Renal cortex interstitium (tissue), 15 donors: ENCODE measurements at places on chromosomes 1 and 21. TPM values are rescaled to one million over a fixed set of nuclear protein-coding genes. Genes with fewer than 3 reads are reported as not detected.

- no peak for DNase-seq
Measured at GRCh38 chr1:164735315-164736052, 176.5 kb downstream of the PBX1 start.

PPIAL4G gene
- polyA plus RNA-seq, result 0.09 TPM

DNA sequence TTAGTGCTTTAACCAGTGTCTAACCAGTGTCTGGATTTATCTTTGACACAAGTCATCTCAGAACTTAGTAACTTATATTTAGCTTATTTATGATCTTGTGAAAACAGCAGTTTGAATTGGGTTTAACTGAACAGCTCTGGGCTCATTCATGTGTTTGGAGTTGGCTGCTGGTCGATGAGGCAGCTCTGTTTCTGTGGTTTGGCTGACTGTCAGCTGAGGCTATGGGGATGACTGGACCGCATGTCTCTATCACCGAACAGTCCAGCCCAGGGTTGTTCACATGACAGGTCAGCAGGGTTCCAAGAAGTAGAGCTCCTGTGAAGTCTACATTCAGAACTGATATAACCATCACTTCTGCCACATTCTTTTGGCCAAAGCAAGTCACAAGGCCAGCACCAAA is 29.1 kb upstream of the C21orf91 start:
- DNase-seq, result no peak

ZFP69 gene
- polyA plus RNA-seq, result 7.9 TPM

DNA sequence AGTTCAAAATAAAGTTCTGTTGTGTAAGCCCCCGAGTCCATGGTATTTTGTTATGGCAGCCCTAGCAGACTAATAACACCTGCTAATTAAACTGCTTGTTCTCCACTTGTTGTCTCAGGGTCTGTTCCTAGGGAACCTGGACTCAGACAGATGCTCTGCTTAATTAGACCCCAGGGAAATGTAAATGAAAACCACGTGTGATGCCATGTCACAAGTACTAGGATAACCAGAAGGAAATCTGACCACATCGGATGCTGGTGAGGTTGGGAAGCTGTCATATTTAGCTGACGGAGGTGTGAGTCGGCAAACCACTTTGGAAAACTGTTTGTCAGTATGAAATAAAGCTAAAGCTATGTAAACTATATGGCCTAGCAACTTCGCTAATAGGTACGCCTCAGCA is 19.6 kb downstream of the EDN2 start:
- no peak for DNase-seq

- no peak for DNase-seq
Measured at GRCh38 chr1:17156108-17156507, 36.9 kb upstream of the PADI2 start.

PTGFR gene
- 0.33 TPM for polyA plus RNA-seq

DNA sequence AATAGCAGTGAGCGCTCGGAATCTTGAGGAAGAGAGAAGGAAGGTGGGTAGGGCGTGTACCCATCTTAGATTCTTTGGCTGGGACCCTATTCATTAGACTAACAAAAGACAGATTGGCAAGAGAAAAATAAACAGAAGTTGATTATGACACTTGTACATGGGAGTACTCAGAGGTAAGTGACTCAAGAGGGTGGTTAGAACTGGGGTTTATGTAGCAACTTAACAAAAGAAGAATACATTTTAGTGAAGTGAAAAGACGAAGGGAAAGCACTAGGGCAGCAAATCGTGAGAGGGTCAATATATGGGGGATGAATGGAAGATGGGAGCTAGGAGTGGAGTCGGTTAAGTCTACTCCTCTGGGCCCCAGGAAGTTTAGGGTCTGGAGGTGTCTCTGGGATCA is 25.8 kb upstream of the RCC2 start:
- no peak for DNase-seq

- no peak for DNase-seq
Measured at GRCh38 chr1:202852163-202852904, 36.6 kb downstream of the RABIF start.

DNA sequence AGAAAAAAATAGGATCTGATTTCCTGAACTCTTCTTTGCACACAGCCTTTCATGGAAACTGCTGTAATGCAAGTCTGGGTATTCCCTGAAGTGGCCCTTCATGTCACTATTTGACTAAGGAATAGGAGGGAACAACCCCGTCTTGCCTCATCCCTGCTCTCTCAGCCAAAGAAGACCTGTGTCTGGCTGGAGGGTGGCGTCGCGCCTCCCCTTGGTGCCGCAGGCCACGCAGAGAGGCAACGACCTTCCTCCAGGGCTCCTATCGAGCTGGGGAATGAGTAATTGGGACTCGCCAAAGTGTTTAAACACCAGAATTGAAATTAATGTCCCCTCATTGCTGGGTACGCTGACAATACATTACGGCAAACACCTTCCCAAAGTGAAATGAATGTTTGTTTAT is 129.8 kb downstream of the PBX1 start:
- DNase-seq, result no peak

XCL2 gene
- polyA plus RNA-seq, result not detected

FCMR gene
- polyA plus RNA-seq, result 1.8 TPM

DNA sequence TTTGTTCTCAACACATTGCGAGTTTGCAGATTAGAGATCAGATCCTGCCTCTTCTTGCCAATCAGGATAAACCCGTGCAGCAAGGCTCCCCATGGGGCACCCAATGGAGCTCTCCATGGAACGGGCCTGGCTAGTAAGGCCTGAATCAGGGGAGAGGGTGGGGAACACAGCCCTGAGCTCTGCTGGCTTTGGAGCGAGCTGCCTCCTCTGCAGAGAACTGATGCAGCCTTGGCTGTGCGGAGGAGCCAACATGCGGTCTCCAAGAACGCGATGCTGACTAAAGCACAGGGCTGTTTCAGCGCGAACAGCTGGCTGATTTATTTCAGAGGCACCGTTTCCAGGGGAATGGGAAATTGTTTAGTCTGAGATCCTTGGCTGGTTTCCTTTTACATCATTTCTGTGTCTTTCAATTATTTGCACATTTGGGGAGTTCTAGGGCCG is 139.7 kb downstream of the TSEN15 start:
- peak; percentile 86 for DNase-seq

DNA sequence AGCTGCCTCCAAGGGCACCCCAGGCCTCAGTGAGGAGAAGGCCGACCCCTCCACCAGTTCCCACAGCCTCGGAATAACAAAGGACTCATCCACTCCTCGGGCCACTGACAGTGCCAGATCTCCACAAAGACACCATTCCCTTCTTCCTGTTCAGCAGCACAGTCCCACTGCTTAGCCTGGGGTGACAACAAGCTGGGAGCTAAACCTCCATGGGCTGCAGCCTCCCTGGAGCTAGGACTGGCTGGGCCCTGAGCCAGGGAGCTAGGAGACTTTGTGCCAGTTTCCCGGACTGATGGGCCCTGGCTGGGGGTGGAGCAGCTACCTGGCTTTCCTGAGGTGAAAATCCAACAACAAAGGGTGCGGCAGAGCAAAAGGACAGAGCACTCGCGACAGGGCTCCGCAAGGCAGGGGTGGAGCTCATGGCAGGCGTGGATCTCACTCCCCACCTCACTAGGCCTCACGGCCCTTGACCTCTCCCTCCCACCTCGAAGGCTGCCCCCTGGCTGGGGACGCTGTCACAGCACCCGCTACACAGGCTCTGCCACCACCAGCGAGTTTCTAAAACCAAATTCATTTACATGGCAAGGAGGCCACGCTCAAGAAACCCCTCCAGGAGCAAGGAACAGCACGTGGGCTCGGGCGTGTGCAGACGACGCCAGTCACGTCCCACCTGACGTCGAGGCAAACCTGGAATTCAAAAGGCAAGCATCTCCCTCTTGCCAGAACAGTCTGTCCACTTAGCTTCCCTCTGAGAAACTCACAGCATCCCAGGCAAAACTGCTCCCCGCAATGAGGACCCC is 13.8 kb downstream of the SLC35E2B start:
- DNase-seq, result no peak

- DNase-seq, result no peak
Measured at GRCh38 chr1:203629016-203629506, 2.4 kb downstream of the ATP2B4 start.

CNKSR1 gene
- 10.7 TPM for polyA plus RNA-seq

DNA sequence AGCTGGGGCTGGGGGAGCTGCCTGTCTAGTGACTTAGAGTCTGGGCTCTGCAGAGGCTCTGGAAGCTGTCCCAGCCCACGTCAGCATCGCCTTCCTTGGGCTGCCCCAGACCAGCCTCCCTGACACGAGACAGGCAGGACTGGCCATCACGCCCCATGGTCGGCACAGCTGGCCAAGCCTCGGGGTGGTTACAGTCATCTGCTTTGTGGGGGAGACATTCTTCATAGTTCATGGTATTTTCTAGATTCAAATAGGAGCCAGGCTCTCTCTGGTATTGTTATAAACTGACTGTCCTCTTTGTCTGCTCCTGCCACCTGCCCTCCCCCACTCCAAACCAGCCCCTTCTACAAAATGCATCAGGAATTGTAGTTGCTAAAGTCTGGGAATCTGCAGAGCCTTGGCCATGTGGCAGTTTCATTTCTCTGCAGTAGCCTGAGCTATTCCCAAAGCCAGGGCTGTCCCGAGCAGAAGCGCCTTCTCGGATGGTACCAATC is 29.4 kb downstream of the OLFML2B start:
- DNase-seq, result no peak

CASZ1 gene
- 18.4 TPM for polyA plus RNA-seq

DNA sequence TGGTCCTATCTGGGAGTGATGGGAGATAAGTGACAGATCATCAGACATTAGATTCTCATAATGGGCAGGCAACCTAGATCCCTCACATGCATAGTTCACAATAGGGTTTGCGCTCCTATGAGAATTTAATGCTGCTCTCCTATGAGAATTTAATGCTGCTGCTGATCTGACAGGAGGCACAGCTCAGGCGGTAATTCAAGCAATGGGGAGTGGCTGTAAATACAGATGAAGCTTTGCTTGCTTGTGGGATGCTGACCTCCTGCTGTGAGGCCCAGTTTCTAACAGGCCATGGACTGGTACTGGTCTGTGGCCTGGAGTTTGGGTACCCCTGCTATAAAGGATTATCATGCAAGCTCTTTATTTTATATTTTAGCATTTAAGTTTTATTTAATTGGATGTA is 72.0 kb downstream of the ZMYM4 start:
- DNase-seq, result no peak

ZNF670 gene
- 10.0 TPM for polyA plus RNA-seq

GRCh38 chr1:91727763-91728162 is 158.2 kb downstream of the TGFBR3 start:
- DNase-seq, result no peak

- no peak for DNase-seq
Measured at GRCh38 chr1:115189814-115190539, 100.7 kb upstream of the TSPAN2 start.

GADD45A gene
- 145 TPM for polyA plus RNA-seq

GRCh38 chr1:91806181-91806768 is 79.7 kb downstream of the TGFBR3 start:
- no peak for DNase-seq

CDCA8 gene
- polyA plus RNA-seq, result 12.5 TPM

- no peak for DNase-seq
Measured at GRCh38 chr1:165169028-165169427, 187.5 kb downstream of the LMX1A start.

GRHL3 gene
- polyA plus RNA-seq, result 3.3 TPM

DNA sequence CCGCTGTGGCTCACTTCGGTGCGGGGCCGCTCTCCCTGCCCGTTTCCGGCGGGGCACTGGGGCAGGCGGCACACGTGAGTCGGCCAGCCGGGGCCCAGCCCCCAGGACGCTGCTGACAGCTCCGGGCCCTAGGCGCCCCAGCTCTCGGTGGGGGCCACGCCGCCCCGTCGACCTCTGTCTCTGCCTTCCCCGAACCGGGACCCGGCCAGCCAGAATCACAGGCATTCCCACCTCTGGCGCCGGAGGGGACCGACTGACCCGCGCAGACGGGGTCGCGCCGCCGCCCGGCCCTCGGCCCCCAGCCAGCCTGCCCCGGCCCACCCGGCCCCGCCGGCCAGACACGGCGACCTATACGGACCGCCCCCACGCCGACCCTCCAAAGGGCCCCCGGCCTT is 755 bp downstream of the SCMH1 start:
- DNase-seq, result peak; percentile 22

FMOD gene
- 42.4 TPM for polyA plus RNA-seq

GRCh38 chr1:210750468-210750867 is 383.5 kb downstream of the KCNH1 start:
- no peak for DNase-seq

KRTAP19-3 gene
- not detected for polyA plus RNA-seq

- DNase-seq, result no peak
Measured at GRCh38 chr1:64864018-64864940, 102.1 kb downstream of the JAK1 start.

- DNase-seq, result no peak
Measured at GRCh38 chr1:25650289-25650576, 33.6 kb downstream of the MAN1C1 start.

FAM177B gene
- not detected for polyA plus RNA-seq

- no peak for DNase-seq
Measured at GRCh38 chr21:45974073-45975019, 7.2 kb upstream of the COL6A1 start.

DNA sequence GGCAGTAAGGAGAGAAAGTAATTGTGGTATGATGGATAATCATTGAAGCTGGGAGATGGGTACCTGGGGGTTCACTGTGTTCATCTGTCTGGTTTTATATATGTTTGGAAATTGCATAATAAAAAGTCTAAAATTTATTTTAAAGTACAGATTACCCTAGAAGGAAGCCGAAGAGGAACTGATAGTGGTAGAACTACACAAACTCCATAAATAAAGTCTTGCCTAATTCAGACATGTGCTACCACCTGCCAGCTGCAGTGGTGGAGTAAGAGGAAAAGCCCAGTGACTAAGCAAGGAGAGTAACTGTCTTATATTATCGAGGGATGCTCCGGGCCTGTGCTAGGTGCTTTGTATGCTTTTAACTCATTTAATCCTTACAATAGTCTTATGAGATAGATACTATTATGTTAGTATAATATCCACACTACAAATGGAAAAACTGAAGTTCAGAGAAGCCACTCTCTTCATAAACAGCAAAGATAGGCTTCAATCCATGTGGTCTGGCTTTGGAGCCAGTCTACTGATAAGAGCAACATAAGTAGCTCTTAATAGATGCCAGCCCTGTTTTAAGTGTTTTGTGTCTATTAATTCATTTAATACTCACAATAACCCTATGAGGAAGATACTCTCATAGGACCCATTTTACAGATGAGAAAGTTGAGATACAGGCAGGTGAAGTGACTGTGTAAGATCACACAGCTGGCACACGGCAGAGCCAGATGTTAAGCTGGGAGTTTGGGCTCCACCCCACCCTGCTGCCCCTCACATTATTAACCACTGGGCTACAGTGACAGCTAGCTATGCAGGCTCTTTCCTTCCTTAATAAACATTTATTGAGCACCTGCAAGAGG is 56.8 kb upstream of the HNRNPU start:
- no peak for DNase-seq

CASP9 gene
- 29.8 TPM for polyA plus RNA-seq

GRCh38 chr1:147516157-147516917 is 25.0 kb upstream of the BCL9 start:
- no peak for DNase-seq
